ENCODE measurements at places on chromosomes 13 and 19.

- DNase-seq, result no peak
Measured at GRCh38 chr13:88736026-88736425, 1064.9 kb downstream of the SLITRK5 start.

DNA sequence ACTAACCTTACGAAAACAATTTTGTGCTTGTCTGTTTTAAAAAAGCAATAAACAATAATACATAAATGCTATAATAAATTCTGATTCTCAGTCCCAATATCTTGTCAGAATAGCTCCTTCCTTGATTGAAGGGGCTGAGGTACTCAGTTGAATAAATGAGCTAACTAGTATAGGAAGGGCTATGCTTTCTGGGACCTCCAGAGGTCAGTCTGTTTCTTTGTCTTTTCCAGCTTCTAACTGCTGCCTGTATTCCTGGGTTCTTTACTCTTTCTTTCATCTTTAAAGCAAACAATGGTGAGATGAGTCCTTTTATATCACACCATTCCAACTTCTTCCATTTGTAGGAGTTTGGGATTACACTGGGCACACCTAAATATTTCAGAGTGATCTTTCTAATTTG lies 1297.0 kb upstream of the ATXN8OS start:
- peak; percentile 23 for DNase-seq

GRCh38 chr19:3785938-3786824 lies at the start of gene MATK:
Gene MATK, minus strand, starts transcription at chr19:3786381. Its CDS starts 1,246 bp downstream, at chr19:3785135.
- DNase-seq, result peak; percentile 74

- DNase-seq, result no peak
Measured at GRCh38 chr19:22118132-22118531, 65.8 kb downstream of the ZNF257 start.

- peak; percentile 67 for DNase-seq
Measured at GRCh38 chr19:24033963-24034342, 53.0 kb upstream of the ZNF254 start.

GRCh38 chr13:56317841-56318240 lies 822.9 kb upstream of the PRR20A start:
- DNase-seq, result no peak

GRCh38 chr13:91249370-91249769 lies 98.1 kb upstream of the MIR17HG start:
- DNase-seq, result no peak

DNA sequence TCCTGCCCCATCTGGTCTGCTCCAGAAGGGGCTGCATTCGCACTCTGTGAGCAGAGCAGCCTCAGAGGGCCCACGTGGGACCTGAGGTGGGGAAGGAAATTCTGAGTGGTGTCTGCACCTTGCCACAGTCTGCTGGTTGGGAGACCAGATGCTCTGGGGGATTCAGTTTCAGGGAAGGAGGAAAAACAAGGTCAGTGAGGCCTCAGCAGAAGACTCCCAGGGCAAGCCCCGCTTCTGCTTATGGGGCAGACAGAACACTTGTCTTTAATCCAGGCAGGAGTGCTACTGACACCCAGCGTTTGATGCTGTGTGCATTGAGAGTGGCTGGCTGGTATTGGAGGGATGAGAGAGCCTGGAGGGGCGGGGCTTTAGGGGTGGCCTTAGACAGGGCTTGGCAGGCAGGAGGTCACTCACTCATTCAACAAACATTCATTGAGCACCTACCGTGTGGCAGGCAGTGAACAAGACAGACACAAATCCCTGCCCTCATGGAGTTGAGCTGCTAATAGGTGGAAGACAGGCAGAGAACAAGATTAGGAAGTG lies 4.9 kb upstream of the CLEC17A start:
- no peak for DNase-seq

DNA sequence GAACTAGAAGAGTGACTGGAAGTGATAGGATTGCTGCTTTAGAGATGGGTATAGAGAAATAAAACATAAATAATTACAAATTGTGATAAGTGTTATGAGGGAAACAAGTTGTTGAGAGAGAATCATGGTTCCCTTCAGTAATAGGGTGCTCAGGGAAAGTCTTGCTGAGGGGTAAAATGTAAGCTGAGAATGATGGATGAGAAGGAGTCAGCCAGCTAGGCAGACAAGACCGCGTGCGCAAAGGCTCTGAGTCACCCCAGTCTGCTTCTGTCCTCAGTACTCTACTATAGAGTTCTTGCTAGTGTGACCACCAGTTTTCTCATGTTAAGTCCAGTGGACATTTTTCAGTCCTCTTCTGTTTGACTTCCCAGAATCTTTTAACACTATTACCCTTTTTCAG lies 39.5 kb downstream of the PCCA start:
- DNase-seq, result no peak

DNA sequence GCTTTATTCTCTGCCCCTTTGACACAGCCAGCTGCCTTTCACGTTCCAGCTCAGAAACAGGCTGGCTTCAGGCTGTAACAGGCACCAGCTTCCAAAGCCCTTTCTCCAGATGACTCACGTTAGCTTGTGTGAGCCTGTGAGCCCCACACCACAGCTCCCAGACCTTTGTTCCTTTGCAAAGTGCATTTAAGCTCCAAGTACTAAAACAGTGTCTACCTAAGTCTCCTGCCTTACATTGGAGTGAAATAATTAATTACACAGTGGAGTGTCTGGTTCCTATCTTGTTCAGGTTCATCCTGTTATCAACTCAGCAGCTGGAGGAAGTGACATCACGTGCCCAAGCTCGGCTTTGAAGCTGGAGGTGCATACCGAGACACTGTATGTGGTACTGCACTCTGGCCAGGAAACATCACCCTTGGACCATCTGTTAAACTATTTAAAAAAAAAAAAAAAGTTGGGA lies 475.8 kb downstream of the FOXO1 start:
- DNase-seq, result no peak

GRCh38 chr19:55585658-55586339 lies 5.2 kb upstream of the ZNF579 start:
- no peak for DNase-seq

GRCh38 chr13:55660851-55661250 lies 1479.9 kb upstream of the PRR20A start:
- DNase-seq, result no peak

DNA sequence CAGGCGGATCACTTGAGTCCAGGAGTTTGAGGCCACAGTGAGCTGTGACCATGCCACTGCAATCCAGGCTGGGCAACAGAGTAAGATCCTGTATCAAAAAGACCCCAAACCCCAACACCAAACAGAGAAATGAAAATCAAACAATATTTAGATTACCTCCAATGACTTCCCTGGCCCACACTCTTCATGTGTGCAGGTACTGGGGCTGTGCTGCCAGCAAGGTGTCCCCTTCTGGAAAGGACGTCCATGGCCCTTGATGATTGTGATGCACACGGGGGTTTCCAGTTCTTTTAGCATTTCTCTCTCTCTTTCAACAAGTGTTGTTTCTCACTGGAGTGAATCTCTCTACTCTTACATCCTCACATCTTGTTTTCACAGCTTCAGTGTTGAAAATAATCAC lies 23.7 kb upstream of the LGALS14 start:
- no peak for DNase-seq

GRCh38 chr13:99688776-99689175 lies 187.5 kb downstream of the TM9SF2 start:
- DNase-seq, result no peak

DNA sequence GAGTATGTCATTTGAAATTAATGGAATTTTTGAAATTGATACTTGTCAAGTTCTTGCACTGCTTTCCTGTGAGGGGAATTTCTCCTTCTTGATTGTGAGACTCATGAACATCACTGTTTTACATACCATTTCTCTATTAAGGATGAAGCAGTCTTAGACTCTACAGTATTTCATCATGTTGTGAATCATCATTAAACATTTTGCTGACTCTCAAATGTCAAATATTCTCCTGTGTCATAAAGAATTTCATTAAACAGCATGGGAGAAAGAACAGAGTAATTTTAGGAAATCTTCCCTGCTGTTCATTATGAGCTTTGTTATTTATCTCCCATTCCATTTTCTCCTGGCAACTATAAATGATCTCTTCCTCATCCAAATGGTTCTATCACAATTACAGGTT lies 729.0 kb downstream of the PCDH9 start:
- DNase-seq, result no peak

- DNase-seq, result no peak
Measured at GRCh38 chr19:53982001-53982451, 9.4 kb upstream of the CACNG6 start.

GRCh38 chr19:10975374-10976130 lies 14.7 kb downstream of the SMARCA4 start:
- DNase-seq, result no peak

DNA sequence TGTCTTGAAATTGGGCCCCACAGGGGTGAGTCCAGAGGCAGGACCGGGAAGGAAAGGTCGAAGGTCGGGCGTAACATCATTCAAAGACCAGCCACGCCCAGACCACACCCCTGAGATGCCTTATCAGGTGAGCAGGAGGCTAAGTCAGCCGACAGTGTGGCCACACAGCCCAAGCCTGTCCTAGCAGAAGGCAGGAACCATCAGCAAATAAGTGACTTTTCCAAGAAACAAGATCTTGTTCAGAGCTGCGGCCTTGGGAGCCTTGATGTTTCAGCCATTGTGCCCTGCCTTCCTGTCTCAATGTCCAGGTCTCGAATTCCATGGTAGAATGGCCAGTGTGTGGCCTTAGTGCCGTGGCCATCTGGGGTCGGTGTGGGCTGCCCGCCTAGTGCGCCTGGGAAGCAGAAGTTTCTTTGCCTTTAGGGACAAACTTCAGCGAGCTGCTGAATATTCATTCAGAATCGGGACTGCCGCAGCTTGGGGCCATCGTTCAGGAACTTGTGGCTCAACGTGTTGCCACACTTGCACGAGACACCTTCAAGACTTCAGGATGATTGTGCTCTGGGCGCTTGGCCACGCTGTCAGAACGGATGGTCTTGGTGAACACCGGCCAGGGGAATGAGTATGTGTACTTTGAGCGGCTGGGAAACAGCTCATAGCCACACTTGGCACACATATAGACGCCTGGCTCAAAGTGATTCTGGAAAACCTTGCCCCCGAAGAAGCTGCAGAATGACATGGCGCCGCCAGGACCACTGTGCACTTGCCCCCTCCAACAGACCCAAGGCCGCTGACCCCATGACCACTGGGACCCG lies 6.1 kb upstream of the IFNL4 start:
- no peak for DNase-seq

GRCh38 chr19:55311797-55312196 lies 13.3 kb downstream of the TMEM150B start:
- no peak for DNase-seq

- DNase-seq, result no peak
Measured at GRCh38 chr13:20412691-20413355, 112.8 kb downstream of the CRYL1 start.

- no peak for DNase-seq
Measured at GRCh38 chr13:68944272-68944671, 1163.4 kb upstream of the ATXN8OS start.

DNA sequence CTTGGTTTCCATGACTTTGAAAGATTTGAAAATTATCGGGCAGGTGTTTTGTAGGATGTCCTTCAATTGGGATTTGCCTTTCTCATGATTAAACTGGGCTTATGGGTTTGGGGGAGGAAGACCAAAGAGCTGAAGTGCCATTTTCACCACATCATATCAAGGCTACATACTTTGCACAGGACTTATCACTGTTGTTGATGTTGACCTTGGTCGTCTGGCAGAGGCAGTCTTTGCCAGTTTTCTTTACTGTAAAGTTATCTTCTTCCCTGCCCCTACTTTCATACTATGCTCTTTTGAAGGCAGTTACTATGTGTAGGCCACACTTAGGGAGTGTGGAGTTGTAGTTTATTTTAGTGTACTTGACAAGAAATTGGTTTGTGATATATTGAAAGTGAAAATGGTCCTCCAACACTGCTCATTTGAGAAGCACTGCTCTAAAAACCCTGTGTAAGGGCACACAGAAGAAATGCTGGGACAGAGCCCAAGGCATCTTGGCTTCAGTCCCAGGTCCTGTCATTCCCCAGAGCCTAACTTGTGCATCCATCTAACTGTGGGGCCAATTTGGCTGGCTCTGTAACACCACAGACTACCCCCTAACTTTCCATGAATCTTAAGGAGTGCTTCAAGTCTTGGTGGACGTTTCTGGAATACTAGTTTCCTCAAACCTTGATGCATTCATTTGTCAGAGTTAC lies 384.9 kb downstream of the KCNRG start:
- DNase-seq, result no peak

- DNase-seq, result no peak
Measured at GRCh38 chr13:38590796-38591507, 95.9 kb upstream of the FREM2 start.

- peak; percentile 55 for DNase-seq
Measured at GRCh38 chr19:49019242-49019932, 2.5 kb upstream of the LHB start.

GRCh38 chr19:15038294-15038693 lies 11.0 kb upstream of the CASP14 start:
- DNase-seq, result no peak

- DNase-seq, result no peak
Measured at GRCh38 chr19:38671654-38672053, 24.2 kb downstream of the ACTN4 start.

GRCh38 chr19:28876609-28877123 lies 336.3 kb downstream of the UQCRFS1 start:
- no peak for DNase-seq

DNA sequence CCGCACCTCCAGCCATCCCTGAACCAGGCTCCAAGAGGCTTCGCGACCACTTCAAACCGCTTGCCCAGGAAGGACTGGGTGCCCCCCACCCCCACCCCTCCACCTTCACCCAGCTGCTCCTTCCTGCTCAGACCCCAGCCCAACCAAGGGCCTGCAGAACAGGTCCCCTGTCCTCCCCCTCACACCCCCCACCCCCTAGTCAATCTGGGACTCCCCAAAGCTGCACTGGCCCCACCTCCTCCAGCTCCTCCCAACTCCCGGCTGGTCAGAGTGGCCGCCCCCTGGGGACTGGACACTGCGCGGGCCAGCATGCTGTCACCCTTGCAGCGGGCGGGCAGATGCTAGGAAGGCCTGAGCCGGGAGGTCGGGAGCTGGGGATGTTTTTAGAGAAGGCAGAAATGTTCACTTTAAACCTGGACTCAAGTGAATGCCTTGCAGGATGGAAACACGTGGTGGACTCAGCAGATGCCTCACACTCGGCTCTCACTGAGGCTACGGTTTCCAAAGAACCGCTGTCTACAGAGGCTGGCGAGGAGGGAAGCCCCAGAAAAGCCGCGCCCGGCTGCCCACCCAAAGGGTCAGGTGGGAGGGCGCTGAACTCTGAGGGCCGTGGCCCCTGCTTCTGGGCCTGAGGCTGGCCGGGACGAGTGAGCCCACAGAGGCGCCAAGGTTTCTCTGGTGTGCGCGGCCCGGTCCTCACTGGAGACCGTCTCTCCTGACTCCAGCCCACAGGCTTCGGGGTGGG lies 8.0 kb downstream of the RPL36 start:
- DNase-seq, result no peak

DNA sequence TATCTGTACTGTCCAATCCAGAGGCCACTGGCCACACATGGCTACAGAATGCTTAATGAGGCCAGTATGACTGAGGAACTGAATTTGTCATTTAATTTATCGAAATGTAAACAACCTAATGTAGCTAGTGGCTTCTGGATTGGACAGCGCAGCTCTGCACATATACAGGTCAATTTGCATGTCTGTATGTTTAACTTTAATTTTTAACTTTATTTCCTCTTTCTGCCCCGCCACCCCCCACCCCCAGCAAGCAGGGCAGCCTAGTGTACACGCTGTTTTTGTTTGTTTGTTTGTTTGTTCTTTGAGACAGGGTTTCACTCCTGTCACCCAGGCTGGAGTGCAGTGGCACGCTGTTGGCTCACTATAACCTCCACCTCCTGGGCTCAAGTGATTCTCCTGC lies 15.5 kb downstream of the ZSWIM9 start:
- DNase-seq, result no peak

Measured in KBM-7 (cell line).